Right ventricle myocardium inferior (tissue), 1 donor: ENCODE measurements at places on chromosomes 7 and 10. TPM values are rescaled to one million over a fixed set of nuclear protein-coding genes. Genes with fewer than 3 reads are reported as not detected.
A peak's percentile ranks its signal among the peaks of the same experiment; 100 is the strongest.

MSMB gene
- not detected for total RNA-seq

DNA sequence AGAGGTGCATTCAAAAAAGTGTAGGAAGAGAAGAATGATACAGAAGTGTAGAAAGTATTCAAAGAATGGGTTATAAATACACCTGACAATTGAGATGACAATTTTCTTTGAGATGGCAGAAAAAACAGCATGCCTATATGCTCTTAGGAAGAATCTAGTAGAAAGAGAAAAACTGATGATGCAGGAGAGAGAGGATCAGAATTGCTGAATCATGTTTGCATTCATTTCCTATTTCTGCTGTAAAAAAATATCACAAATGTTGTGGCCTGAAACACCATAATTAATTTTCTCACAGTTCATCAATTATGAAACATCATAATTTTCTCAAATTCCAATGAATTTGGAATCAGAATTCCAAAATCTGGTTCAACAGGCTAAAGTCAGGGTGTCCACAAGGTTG lies 9.8 kb upstream of the AKR1C1 start:
- no peak for DNase-seq

DNA sequence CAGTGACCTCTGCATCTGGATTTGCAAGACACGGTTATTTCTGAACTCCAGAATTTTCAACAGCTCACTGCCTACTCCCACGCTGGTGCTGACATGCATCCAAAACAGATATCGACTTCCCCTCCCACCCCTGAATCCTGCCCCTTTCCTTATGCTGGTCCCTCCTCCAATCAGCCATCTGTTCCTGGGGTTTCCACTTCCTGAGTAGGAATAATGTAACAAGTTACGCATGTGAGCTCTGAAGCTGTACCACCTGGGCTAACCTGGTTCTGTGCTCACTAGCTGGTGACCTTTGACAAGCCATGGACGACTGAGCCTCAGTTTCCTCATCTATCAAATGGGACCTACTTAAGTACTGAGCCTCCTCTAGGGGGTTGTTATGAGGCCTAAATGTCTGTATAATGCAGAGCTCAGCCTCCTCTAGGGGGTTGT lies 1.7 kb upstream of the NCAPG2 start:
- DNase-seq = no peak

DNA sequence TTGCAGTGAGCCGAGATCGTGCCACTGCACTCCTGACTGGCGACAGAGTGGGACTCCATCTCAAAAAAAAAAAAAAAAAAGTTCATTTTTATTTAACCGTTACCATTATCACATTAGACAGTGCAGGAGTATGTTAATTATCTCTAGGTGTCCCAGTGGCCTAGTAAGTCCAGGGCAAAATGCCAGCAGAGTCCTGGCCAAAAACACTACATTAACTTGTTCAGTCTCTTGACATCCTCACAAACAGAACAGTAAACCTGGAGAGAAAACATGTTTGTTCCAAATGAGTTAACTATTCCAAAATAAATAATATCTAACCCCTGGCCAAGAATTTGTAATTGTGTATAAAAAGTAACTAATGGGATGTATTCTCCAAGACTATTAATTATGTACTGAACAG lies 43.2 kb downstream of the PTPRZ1 start:
- DNase-seq = no peak

- DNase-seq = no peak
These were observed 2.4 kb downstream of the ACTA2 start for GRCh38 chr10:88949912-88950837.

MET gene
- total RNA-seq = 15.9 TPM

NUTM2D gene
- total RNA-seq = 4.7 TPM

- no peak for DNase-seq
These were observed 138.7 kb downstream of the PTPN20 start for GRCh38 chr10:47049906-47050305.

- no peak for DNase-seq
These were observed 66.7 kb downstream of the PRKG1 start for GRCh38 chr10:51141010-51141409.

GRCh38 chr10:43962346-43963191 lies 313.9 kb upstream of the ZNF32 start:
- DNase-seq = no peak

GRCh38 chr10:89644691-89644966 lies 413 bp downstream of the PANK1 start:
- peak; percentile 78 for DNase-seq

DNA sequence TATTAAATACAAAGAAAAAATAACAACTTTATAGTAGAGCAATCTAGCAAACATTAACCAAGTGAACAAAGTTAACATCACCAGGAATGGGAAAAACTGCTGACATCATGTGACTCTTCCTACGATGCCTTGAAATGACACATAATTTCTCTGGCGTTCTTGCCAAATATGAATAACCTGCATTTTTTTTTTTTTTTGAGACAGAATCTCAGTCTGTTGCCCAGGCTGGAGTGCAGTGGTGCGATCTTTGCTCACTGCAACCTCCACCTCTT lies 126.5 kb upstream of the VKORC1L1 start:
- no peak for DNase-seq

DNA sequence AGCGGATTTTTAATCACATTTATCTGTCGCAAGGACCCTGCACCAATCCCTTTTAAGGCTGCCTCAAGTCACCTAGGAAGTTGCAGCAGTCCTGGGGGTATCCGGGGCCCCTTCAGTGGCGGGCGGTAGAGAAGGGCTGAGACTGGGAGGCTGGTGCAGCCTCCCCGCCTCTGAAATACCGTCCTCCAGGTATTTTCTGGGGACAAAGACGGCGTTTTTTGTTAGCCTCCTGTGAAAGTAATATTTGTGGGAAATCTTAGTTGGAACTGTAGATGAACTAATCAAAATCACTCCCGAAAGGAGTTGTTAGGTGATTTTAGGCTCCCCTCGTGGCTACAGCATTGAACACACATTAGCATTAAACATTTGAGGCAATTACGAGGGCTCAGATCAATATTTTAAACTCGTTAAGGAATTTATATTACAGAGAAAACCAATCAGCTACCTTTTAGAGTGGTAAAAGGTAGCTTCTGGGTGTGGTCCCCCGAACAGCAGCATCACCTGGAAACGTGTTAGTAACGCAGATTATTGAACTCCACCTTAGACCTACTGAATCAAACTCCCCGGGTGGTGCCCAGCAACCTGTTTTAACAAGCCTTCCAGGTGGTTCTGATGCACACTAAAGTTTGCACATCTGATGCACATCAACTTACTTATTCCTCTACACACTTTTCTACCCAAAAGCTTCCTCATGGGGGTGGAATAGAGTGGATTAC lies 530 bp upstream of the ANXA7 start:
- DNase-seq = no peak

DNA sequence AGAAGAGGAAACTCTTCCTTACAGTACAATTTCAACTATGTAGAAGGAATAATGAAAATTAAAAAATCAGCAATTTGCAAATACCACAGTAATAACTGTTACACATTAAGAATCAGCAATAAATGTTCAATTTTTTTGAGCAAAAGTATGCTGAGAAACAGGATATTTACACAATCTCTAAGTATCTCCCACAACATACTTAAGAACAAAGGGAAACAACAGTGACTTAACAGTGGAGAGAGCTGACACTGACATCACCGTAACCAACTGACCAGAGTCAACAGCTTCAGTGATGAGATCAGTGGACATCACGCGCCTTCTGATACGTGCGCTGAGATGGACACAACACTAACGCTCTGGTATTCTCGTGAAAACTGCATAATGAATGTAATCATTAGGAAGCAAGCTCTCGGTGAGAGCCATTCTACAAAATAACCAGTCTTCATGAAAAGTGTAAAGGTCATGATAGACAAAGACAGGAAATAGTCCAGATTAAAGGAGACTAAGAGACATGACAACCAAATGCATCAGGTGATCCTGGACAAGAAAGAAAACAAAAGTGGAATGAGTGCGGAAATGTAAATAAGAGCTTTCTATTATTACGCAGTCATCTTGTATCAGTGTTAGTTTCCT lies 82.6 kb downstream of the PIP4K2A start:
- no peak for DNase-seq

- no peak for DNase-seq
These were observed 13.8 kb downstream of the PTTG1IP2 start for GRCh38 chr7:90483251-90483650.

GRCh38 chr10:72092171-72092924 lies 4.0 kb upstream of the SPOCK2 start:
- no peak for DNase-seq

GRCh38 chr7:96014617-96015016 lies 242.3 kb downstream of the DYNC1I1 start:
- no peak for DNase-seq

DNA sequence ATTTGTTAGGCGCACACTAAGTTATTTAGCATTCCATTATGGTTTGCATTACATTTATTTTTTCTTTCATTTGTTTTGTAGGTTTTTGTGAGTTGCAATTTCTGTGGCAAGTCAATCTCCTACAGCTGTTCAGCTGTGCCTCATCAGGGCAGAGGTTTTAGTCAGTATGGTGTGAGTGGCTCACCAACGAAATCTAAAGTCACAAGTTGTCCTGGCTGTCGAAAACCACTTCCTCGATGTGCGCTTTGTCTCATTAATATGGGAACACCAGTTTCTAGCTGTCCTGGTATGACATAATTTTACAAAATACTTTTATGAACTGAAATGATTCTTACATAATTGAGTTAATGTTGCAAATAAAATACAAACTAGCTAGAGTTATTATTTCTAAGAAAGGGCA lies 29.5 kb downstream of the MIOS start:
- no peak for DNase-seq

- no peak for DNase-seq
These were observed 128.4 kb upstream of the PHYHIPL start for GRCh38 chr10:59047957-59048618.

- no peak for DNase-seq
These were observed 375.8 kb downstream of the HGF start for GRCh38 chr7:81394029-81394428.

PDK4 gene
- total RNA-seq = 431 TPM

A1CF gene
- total RNA-seq = not detected

- peak; percentile 56 for DNase-seq
These were observed 38.3 kb upstream of the TUBB8 start for GRCh38 chr10:87177-88080.

DNAJC9 gene
- total RNA-seq = 8.5 TPM

CDHR1 gene
- total RNA-seq = 0.65 TPM

DNA sequence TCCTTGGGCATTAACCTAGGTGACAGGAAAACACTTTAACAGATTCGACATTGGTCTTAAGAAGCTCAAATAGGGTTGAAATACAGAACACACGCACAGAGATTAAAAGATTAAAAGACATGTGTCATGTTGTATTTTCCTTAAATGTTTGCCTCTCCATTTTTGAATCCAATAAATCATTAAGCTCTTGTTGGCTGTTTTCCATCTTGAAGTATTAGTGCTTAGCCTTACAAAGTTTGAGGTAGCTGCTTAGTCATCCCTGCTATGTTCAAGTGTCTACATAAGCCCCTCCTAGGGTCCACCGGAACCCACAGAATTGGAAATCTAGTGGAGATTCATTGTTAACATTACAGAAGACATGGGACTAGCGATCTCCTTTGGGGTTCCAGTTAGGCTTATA lies 12.7 kb upstream of the GJD4 start:
- no peak for DNase-seq

CADPS2 gene
- total RNA-seq = 20.8 TPM

- DNase-seq = no peak
These were observed 85.2 kb downstream of the ADAM12 start for GRCh38 chr10:126302826-126303665.

ST8SIA6 gene
- 9.3 TPM for total RNA-seq

GRCh38 chr10:42926843-42927242 lies 144.2 kb downstream of the BMS1 start:
- no peak for DNase-seq

DNA sequence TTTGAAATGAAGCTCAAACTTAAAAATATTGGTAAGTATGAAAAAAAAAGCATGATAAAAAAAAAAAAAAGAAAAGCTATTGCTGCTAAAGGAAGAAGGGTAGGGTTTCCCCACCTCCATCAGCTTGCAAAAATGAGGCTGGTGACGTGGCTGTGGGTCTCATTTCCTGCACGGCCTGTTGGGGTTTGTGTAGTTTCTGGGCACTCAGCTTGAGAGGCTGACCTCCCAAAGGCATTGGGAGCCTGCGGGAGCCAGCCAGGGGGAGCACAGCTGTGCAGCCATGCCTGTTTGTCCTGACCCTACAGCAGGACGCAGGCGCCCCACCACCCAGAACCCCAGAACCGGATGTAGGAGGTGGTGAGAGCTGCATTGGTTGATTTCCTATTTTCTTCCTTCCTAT lies 48.8 kb upstream of the CARD11 start:
- peak; percentile 69 for DNase-seq

GRCh38 chr7:132742189-132742612 lies 165.9 kb upstream of the PLXNA4 start:
- DNase-seq = no peak

DNA sequence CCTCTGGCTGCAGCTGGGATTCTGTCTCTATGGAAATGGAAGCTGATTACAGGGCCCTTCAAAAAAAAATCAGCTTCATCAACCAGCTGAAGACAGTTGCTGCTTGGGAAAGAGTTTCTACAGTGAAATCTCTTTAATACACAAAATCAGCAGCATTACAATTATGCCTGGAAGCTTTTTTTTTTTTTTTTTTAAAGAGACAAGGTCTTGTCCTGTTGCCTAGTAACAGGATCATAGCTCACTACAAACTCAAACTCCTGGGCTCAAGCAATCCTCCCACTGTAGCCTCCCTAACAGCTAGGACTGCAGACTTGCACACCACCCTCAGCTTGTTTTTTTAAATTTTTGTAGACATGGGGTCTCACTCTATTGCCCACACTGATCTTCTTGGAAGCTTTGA lies 94.5 kb downstream of the OR13A1 start:
- DNase-seq = no peak

DNA sequence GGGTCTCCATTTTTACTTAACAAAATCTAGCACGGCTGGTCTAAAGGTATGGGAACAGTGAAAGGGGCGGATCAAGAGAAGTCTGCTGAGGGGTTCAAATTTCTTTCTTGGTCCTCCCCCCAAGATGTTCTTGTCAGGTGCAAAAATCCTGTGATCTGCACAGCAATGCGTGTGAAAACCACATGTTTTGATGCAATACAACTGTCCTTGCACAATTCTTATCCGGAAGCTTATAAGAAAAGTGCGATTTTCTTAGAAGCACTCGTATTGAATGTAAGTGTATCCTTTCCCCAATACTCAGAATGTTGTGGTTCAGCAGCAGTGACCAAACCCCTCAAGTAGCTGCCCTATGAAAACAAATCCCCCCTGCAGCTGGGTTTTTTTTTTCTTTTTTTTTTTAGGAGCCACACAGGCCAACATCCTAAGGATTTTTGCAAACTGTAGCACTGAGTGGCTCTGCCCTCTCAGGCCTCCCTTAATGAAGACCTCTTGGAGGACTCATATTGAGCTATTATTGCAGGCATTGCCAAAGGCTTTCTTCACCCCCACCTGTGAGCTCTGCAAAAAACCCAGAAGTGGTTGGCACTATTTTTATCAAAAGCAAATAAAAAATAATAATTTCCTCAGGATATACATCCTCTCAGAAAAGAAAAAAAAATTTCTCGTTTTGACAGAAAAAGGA lies 151.9 kb upstream of the ITGB1 start:
- no peak for DNase-seq

- no peak for DNase-seq
These were observed 343.2 kb upstream of the TMEM229A start for GRCh38 chr7:124376111-124376510.

- no peak for DNase-seq
These were observed 427.1 kb downstream of the GPAM start for GRCh38 chr10:111756217-111757061.

GRCh38 chr7:45975367-45975766 lies 54.3 kb upstream of the IGFBP3 start:
- no peak for DNase-seq
